Naive thymus-derived CD4-positive, alpha-beta T cell (primary cell): ENCODE measurements at places on chromosomes 1 and 21.

DNA sequence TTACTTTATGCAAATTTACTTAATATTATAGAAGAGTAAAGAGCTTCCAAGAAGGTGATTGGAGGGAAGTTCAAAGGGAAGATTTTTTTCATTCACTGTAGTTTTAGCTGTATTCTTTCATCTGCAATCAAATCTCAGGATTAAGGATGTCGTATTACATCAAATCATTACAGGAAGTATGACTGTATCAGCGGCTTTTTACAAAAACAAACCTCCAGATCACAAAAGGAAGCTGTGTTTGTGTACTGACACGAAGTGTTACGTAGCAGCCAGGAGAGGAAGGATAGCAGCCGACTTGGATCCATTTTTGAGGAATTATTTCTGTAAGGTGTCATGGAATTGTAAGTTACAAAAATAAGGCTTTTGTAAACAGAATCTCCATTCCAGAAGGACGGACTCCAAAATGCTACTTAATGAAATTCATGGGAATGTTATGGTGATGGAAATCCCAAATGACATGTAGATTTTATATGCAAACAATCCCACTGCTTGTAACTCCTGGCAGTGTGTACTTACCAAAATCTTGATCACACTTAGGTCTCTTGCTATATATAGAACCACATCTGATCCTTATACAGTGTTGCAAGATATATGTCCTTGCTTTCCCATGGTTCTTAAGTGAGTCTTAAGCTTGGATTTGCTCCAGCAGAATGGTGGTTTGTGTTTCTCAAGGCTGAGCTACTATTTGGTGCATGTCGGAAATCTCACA lies 49.8 kb downstream of the KCNJ15 start:
- H3K27ac ChIP-seq: peak overlapping the region; percentile 33
- H3K4me1 ChIP-seq: no peaks in the 10 kb centered on the region
- no peaks in the 10 kb centered on the region for H3K27me3 ChIP-seq
- H3K36me3 ChIP-seq: no peaks in the 10 kb centered on the region
- H3K4me3 ChIP-seq: peak overlapping the region; percentile 31

DNA sequence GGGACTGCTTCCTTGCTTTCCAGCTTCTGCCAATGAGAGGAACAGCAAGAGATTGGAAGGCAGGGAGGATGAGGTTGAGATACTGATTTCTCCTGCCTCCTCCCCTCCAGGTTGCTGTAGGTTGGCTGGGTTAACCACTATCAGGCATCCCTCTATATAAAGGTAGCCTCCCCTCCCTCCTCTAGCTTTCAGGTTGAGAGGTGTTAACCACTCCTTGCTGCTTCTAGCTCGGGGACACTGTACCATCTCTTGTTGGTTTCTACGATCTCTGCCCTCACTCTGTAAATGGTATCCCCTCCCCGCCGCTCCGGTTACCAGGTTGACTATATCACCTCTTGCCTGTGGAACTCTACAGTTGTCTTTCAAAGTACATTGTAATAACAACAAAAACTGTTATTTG lies 16.7 kb downstream of the LPAR3 start:
- no peak overlapping the region for H3K27ac ChIP-seq
- H3K4me1 ChIP-seq: peaks cover 10% of the 10 kb centered on the region
- no peak overlapping the region for H3K4me3 ChIP-seq
- no peak for DNase-seq
- H3K36me3 ChIP-seq: no peaks in the 10 kb centered on the region
- H3K27me3 ChIP-seq: no peaks in the 10 kb centered on the region

- DNase-seq: no peak
- no peak overlapping the region for H3K27ac ChIP-seq
- H3K4me1 ChIP-seq: no peaks in the 10 kb centered on the region
- H3K27me3 ChIP-seq: no peaks in the 10 kb centered on the region
- H3K4me3 ChIP-seq: no peak overlapping the region
Observed at GRCh38 chr1:61442544-61442943, 282.4 kb downstream of the TM2D1 start.

- no peaks in the 10 kb centered on the region for H3K4me1 ChIP-seq
- no peak overlapping the region for H3K27ac ChIP-seq
- H3K4me3 ChIP-seq: no peak overlapping the region
- no peaks in the 10 kb centered on the region for H3K27me3 ChIP-seq
Observed at GRCh38 chr1:47898133-47898845, 98.9 kb downstream of the TRABD2B start.

- H3K36me3 ChIP-seq: no peaks in the 10 kb centered on the region
- no peaks in the 10 kb centered on the region for H3K27me3 ChIP-seq
- DNase-seq: no peak
- H3K27ac ChIP-seq: no peak overlapping the region
- H3K4me3 ChIP-seq: no peak overlapping the region
Observed at GRCh38 chr1:154845879-154846278, 24.2 kb downstream of the KCNN3 start.

GRCh38 chr1:163426505-163427251 lies 104.9 kb downstream of the NUF2 start:
- no peaks in the 10 kb centered on the region for H3K27me3 ChIP-seq
- H3K4me1 ChIP-seq: no peaks in the 10 kb centered on the region
- no peaks in the 10 kb centered on the region for H3K36me3 ChIP-seq
- no peak for DNase-seq
- H3K4me3 ChIP-seq: no peak overlapping the region
- H3K27ac ChIP-seq: no peak overlapping the region

GRCh38 chr1:197100677-197101076 lies 33.6 kb upstream of the F13B start:
- H3K36me3 ChIP-seq: no peaks in the 10 kb centered on the region
- H3K4me1 ChIP-seq: no peaks in the 10 kb centered on the region
- no peak for DNase-seq
- H3K4me3 ChIP-seq: no peak overlapping the region
- no peak overlapping the region for H3K27ac ChIP-seq
- no peaks in the 10 kb centered on the region for H3K27me3 ChIP-seq

DNA sequence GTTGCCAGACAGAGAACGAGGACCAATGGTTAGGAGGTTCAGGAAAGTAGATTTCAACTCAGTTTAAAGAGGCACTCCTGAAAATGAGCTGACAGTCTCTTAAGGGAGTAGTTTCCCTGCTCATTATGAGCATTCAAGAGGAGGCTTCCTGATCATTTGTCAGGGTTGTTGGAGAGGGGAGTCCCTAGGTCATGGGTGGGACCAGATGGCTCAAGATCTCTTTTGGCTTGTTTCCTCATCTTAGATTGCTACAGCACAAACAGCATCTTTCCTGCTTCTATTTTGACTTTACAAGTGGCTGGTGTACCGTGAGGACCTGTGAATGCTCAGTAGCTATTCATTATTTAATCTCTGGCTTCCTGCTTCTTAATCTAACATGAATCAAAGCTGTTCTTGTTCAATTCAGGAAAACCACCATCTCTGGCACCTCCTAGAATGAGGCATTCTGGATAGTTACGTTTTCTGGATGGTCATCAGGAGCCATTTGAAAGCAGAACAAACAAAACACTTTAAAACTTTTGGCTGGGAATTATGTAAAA lies 47.6 kb downstream of the PEX14 start:
- no peak overlapping the region for H3K27ac ChIP-seq

GRCh38 chr1:20216574-20216973 lies 30.3 kb upstream of the PLA2G2C start:
- no peak overlapping the region for H3K27ac ChIP-seq
- no peaks in the 10 kb centered on the region for H3K36me3 ChIP-seq
- DNase-seq: no peak

- no peak overlapping the region for H3K4me3 ChIP-seq
- H3K36me3 ChIP-seq: no peaks in the 10 kb centered on the region
Observed at GRCh38 chr1:63981408-63981773, 207.6 kb downstream of the ROR1 start.
